GM10248 (cell line): ENCODE measurements at places on chromosomes 4 and X.

DNA sequence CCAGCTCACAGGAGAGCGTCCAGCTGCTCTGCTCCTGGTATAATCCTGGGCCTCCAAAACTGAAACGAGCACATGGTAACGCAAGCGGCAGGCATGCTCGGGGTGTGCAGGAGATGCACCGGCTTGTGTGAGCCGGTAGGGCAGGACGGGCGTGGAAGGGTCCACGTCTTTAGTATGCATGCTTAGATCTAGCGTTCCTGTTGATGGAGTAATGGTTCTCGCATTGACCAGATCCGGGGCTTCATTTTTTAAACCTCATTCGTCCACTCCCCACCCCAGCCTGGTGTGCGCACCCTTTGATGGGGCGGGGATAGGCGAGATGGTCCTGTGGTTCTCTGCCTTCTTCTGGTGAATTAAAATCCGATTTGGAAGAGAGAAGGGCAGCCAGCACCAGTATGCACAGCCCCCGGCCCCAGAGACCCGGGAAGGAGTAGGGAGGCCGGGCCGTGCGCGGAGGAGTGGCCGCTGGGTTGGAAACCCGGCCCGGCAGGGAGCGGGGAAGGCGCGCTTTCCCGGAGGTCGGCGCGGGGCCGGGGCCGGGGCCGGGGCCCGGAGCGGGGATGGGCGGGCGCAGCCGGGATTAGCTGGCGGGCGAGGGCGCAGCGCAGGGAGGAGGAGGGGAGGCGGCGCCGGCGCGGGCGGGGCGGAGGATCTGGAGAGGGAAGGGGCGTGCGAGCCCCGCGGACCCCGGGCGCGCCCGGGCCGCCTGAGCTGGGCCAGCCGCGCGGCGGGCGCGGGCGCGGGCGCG is 39.9 kb downstream of the FAM149A start:
- DNase-seq = no peak

DNA sequence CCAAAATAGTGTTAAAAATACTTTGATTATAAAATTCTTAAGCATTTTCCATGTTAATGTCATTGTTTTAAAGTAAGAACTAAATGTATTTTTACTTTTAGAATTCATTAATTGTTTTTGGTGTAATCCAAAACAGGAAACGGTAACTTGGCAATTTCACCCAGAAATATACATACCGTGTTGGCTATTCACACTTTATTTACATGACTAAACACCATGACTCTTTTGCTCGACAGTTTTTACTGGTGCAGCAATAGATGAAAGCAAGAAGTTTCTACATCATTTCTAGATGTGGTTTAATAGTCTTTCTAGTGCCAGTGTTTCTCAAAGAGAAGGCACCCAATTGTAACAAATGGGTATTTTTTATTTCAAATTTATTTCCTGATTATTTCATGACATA is 25.6 kb upstream of the MAGEA1 start:
- DNase-seq = no peak

DNA sequence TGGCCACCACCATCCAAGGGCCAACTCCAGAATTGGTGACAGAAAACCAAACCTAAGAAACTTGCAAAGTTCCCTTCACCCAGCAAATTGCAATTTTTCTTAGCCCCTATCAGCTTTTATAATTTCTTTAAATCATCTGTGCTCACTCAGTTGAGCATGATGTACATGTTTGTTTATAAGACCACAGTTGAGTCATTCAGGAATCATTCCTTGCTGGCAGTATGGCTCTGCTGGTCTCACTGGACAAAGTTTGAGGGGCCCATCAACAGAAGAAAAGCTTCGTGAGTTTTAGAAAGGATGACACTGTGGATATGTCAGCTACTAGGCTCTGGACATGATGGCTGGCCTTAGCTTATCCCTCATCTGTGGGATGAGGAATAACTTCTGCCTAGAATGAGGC is 4.0 kb downstream of the TRPC5 start:
- DNase-seq = no peak

GRCh38 chrX:41981481-41982013 is 58.2 kb upstream of the CASK start:
- DNase-seq = no peak

DNA sequence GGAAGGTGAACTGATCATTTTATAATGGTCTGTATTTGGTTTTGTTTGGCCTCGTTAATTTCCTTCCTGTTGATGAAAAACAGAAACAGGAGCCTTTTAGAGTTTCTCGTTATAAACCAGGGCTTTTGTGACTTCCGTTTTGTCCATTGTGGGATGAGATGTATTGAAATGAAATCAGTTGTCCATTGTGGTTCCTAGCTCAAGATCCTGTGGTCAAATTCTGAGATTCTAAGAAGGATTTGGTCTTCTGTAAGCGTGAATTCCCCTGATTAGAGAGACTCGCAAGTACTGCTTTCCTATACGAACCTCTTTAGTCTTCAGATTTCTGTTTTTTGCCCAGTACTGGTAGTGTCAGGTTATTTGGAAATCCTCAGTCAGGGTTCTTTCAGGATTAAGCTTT is 101.7 kb downstream of the RAPGEF2 start:
- no peak for DNase-seq

DNA sequence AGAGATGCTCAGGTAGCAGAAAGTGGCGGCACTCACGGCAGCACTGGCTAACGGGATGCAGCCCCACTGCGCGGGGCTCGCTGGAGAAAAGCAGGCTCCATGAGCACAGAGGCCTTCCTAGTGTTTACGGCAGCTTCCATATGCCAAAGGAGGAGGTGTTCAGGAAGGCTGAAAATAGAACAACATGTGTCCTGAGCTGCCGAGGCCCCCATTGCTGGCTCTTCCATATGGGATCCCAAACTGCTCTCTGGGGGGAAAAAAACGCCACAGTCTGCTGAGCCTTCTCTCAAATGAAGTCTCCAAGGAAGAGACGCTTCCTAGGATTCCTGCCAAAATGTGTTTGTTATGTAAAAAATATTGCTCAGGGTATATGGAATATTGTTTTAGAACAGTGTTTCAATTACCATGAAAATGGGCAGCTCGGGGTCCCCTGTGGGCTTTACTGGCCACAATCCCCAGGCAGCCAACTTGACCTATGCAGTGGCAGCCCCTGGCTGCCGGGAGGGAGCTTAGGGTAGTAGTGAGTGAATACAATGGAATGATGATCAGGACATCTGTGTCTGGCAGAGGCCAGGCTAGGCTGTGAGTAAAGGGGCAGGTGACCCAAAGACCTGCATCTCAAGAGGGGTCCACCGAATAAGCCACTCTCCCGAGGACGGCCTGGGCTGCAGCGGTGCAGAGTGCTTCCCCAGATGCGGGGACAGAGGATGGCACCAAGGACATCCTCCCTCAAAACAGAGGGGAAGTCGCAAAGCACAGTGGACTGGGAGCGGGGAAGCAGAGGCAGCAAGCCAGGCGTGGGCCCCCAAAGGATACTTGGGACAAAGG is 170.1 kb downstream of the AFAP1 start:
- no peak for DNase-seq
